ENCODE measurements at places on chromosomes 2 and 18. TPM values are rescaled to one million over a fixed set of nuclear protein-coding genes. Genes with fewer than 3 reads are reported as not detected.

MTLN gene
- polyA plus RNA-seq: 143 TPM

ICOS gene
- 14.0 TPM for polyA plus RNA-seq

UNC80 gene
- not detected for polyA plus RNA-seq

SKA1 gene
- 0.26 TPM for polyA plus RNA-seq

STK39 gene
- polyA plus RNA-seq: 8.3 TPM

SLC20A1 gene
- 33.7 TPM for polyA plus RNA-seq

BOLL gene
- polyA plus RNA-seq: not detected

SSB gene
- 128 TPM for polyA plus RNA-seq

DLX1 gene
- not detected for polyA plus RNA-seq

SP110 gene
- 112 TPM for polyA plus RNA-seq

TRABD2A gene
- 173 TPM for polyA plus RNA-seq

CCDC178 gene
- not detected for polyA plus RNA-seq

COL4A4 gene
- 0.05 TPM for polyA plus RNA-seq

NRP2 gene
- not detected for polyA plus RNA-seq

SULT1C2 gene
- polyA plus RNA-seq: not detected

REG3G gene
- polyA plus RNA-seq: not detected

POTEF gene
- polyA plus RNA-seq: not detected

LNPK gene
- polyA plus RNA-seq: 13.5 TPM

PJVK gene
- polyA plus RNA-seq: 0.38 TPM

ANKRD62 gene
- not detected for polyA plus RNA-seq

TUBA4B gene
- not detected for polyA plus RNA-seq

SAG gene
- not detected for polyA plus RNA-seq

FER1L5 gene
- polyA plus RNA-seq: not detected

CPS1 gene
- not detected for polyA plus RNA-seq

RBKS gene
- 3.0 TPM for polyA plus RNA-seq

SLC16A14 gene
- 0.25 TPM for polyA plus RNA-seq

IL1RL1 gene
- not detected for polyA plus RNA-seq

ATP6V1C2 gene
- 0.19 TPM for polyA plus RNA-seq

HAAO gene
- 0.80 TPM for polyA plus RNA-seq

PID1 gene
- polyA plus RNA-seq: not detected

PSMD1 gene
- polyA plus RNA-seq: 48.3 TPM

EFR3B gene
- polyA plus RNA-seq: not detected

CYTIP gene
- polyA plus RNA-seq: 140 TPM

SOX11 gene
- not detected for polyA plus RNA-seq

TWIST2 gene
- polyA plus RNA-seq: not detected

ARHGAP25 gene
- polyA plus RNA-seq: 95.4 TPM

RHBDD1 gene
- 13.7 TPM for polyA plus RNA-seq

MLPH gene
- polyA plus RNA-seq: not detected

QPCT gene
- polyA plus RNA-seq: 0.20 TPM

CEP76 gene
- polyA plus RNA-seq: 4.0 TPM

RGPD4 gene
- polyA plus RNA-seq: not detected

EFHD1 gene
- 6.9 TPM for polyA plus RNA-seq

GNAL gene
- 0.06 TPM for polyA plus RNA-seq

KCNIP3 gene
- polyA plus RNA-seq: not detected

LRRC30 gene
- polyA plus RNA-seq: not detected

HNMT gene
- polyA plus RNA-seq: not detected

Measured in naive thymus-derived CD8-positive, alpha-beta T cell (primary cell).